Germinal center (tissue), 1 donor: ENCODE measurements at places on chromosomes 2 and 18.

DNA sequence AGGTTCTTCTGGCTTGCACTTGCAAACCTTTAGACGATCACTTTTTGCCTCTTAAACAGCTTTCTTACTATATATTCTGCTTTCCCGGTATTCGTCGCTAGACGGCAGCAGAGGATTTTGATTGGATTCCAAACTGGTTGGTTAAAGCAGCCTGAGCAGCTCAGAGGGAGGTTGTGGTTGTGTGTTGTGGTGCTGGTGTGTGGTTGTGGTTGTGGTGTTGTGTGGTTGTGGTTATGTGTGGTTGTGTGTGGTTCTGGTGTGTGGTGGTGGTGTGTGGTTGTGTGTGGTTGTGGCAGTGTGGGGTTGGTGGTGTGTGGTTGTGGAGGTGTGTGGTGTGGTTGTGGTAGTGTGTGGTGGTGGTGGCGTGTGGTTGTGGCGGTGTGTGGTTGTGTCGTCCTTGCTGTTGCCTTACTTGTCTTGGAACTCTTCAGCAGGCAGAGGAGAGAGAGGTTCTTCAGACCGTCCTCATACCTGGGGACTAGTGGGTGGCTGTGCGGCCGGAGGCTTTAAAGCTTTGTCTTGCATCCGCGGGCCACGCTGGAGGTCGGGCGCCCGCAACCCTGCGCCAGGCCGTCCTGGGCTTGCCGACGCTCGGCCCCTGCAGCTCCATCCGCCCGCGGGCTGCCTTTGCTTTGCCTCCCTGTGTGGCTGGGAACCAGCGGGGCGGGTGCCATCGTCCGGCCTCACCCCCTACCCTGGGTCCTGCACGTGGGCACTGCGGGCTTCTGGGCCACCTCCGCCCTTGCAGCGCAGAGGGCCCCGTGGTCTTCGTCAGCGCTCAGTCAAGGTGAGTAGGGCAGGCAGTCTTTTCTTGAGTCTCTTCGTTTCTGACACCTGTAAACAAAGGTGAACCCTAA, 190.8 kb downstream of the ARHGAP28 start:
- DNase-seq = peak; percentile 13

GRCh38 chr18:49646873-49647272, 85.0 kb downstream of the LIPG start:
- no peak for DNase-seq

GRCh38 chr2:17536416-17536815, 4.1 kb upstream of the VSNL1 start:
- DNase-seq = no peak

DNA sequence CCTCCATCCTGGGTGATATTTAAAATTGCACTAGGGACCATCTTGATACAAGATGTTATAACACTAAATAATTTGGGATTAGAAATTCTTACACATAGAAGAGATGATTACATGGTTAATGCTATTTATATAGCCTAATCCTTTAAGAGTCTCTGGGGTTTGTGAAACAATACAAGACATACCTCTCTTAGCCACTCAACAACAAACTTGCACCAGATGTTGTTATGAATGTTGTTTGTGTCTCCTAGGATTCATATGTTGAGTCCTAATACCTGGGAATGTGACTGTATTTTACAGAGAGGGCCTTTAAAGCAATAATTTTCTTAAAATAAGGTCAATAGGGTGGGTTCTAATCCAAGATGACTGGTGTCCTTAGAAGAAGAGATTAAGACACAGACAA, 678.3 kb downstream of the NYAP2 start:
- no peak for DNase-seq

GRCh38 chr2:86477349-86477748, 36.2 kb downstream of the KDM3A start:
- DNase-seq = no peak

- no peak for DNase-seq
These were observed 60.0 kb downstream of the DOCK10 start for GRCh38 chr2:224982226-224982625.

- no peak for DNase-seq
These were observed 309.7 kb upstream of the MYT1L start for GRCh38 chr2:2640818-2641217.

GRCh38 chr18:45890606-45891005, 65.1 kb downstream of the SIGLEC15 start:
- no peak for DNase-seq

- no peak for DNase-seq
These were observed 4.9 kb downstream of the IRS1 start for GRCh38 chr2:226794751-226795171.

GRCh38 chr2:177256695-177257094, 7.8 kb downstream of the NFE2L2 start:
- no peak for DNase-seq

DNA sequence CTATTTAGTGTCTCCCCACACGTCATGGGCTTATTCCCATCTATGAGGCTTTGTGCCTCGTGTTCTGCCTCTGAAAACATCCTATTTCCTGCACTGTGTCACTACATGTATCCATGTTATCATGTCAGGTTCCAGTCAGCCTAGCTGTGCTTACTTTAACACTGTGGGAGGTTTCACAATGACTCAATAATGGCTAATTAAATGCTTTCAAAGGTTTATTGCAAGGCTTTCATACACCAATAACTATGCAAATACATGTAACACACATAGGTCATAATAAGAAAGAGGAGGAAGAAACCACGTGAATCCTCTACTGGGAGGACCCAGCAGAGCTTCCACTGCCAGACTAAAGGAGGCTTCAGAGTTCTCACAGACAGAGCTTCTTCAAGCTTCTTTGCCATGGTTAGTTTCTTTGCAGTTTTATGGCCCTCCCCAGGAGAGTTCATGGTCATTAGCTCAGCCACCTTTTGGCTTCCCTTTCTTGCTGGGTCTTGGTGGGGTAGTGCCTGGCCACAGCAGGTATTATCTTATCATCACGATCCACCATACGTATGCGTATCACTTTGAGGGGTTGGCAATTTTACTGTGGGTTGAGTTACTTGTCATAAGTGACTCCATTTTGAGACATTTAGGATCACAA, 5.1 kb upstream of the COLEC12 start:
- DNase-seq = peak; percentile 14

- no peak for DNase-seq
These were observed 103.5 kb downstream of the ADD2 start for GRCh38 chr2:70664525-70664924.

GRCh38 chr2:46967990-46968647, 52.5 kb upstream of the MCFD2 start:
- no peak for DNase-seq
